ENCODE measurements at places on chromosomes 6 and 20. TPM values are rescaled to one million over a fixed set of nuclear protein-coding genes. Genes with fewer than 3 reads are reported as not detected.

GRCh38 chr20:5072756-5073659 lies 46.8 kb downstream of the PCNA start:
- no peaks in the 10 kb centered on the region for H3K27me3 ChIP-seq
- no peak for DNase-seq
- H3K4me3 ChIP-seq: no peak overlapping the region
- H3K27ac ChIP-seq: no peak overlapping the region
- H3K4me1 ChIP-seq: no peaks in the 10 kb centered on the region

GRCh38 chr20:24772667-24773066 lies 176.4 kb upstream of the CST7 start:
- H3K36me3 ChIP-seq: no peaks in the 10 kb centered on the region
- H3K27me3 ChIP-seq: no peaks in the 10 kb centered on the region
- no peaks in the 10 kb centered on the region for H3K4me1 ChIP-seq
- no peak overlapping the region for H3K27ac ChIP-seq

DNA sequence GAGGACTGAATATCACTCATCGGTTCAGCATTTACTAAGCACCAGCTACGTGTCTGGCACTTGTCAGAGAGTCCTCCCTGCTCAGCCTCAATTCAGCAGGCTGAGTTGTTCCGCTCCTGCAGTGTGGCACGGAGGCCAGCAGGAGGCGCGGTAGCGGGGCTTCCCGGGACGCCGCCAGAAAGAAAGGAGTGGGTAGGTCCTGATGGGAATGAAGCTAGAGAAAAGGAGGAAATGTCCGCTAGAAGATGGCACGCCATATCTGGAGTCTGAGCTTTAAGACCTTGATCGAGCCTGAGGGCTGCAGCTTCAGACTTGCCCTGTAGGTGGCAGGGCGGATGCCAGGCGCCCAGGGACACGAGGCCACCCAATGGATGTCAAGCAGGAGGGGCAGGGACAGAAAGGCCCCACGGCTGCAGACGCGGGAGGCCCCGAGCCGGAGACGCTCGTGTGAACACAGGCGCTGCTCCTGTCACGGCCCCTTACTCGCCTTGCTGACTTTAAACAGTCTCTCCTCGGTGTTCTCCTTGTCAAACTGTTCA lies 18.7 kb downstream of the SERPINB6 start:
- H3K27ac ChIP-seq: peak overlapping the region; percentile 59
- H3K36me3 ChIP-seq: no peaks in the 10 kb centered on the region
- H3K4me3 ChIP-seq: no peak overlapping the region
- DNase-seq: peak; percentile 94

DNA sequence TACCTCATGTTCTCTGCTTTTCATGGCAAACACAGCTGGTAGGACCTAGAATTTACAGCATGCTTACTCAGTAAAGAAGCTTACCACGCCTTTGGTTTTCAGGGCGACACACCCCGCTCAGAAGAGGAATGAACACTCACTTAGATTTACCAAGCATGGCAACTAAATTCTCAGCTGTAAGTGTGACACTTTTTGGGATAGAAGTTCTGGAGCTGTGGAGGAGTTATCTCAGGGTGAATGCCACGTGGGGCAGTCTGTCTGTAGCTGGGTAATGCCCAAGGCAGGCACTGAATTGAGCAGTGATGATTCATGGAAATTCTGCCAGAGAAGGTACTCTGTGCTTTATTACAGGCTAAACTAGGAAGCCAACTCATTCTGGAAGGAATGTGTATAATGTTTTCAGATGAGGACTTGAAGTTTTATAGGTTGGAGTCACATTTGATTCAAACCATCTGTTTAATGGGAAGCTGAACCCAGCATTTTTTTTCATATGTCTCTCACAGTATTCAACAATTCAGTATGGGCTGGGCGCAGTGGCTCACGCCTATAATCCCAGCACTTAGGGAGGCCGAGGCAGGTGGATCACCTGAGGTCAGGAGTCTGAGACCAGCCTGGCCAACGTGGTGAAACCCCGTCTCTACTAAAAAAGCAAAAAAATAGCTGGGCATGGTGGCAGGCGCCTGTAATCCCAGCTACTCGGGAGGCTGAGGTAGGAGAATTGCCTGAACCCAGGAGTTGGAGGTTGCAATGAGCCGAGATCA lies 3.5 kb upstream of the PRIM2 start:
- H3K36me3 ChIP-seq: no peaks in the 10 kb centered on the region
- H3K4me1 ChIP-seq: peaks cover 4% of the 10 kb centered on the region
- H3K27me3 ChIP-seq: no peaks in the 10 kb centered on the region
- peak; percentile 50 for DNase-seq

DNA sequence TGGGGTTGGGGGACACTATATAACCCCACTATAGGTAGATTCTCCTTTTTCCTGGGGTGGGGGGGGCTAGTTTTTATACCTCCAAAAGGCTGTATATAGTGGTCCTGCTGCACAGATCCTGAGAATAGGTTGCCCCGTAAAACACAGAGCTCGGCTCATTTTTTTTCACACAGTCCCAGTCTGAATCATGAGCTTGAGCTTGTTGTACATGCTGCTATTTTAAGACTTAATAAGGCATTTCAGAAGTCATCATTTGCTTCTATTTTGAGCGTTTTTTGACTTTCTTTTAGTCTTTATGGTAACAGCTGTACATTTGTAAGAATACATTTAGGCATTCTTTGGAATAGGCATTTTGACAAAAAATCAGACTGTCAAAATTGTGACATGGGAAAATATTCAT lies 30.5 kb downstream of the SLC9A8 start:
- H3K27ac ChIP-seq: no peak overlapping the region
- no peaks in the 10 kb centered on the region for H3K4me1 ChIP-seq
- H3K4me3 ChIP-seq: no peak overlapping the region
- no peaks in the 10 kb centered on the region for H3K27me3 ChIP-seq

DNA sequence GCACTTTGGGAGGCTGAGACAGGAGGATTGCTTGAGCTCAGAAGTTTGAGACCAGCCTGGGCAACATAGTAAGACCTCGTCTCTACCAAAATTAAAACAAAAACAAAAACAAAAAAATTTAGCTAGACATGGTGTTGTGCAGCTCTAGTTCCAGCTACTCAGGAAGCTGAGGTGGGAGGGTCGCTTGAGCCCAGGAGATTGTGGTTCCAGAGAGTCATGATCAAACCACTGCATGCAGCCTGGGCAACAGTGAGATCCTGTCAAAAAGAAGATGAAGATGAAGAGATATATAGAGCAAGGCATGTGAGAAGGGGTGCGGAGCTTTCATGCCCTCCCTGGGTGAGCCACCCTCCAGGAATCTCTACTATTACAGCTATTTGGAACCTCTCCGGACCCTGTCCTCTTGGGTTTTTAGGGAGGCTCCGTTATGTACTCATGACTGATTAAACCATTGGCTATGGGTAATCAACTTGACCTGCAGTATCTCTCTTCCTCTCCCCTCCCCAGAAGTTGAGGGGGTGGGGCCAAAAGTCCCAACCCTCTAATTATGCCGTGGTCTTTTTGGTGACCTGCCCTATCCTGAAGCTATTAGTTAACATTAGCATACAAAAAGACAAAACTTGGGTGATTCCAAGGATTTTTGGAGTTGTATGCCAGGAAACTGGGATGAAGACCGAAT lies 9.0 kb downstream of the POLH start:
- no peaks in the 10 kb centered on the region for H3K27me3 ChIP-seq
- H3K4me3 ChIP-seq: no peak overlapping the region
- H3K4me1 ChIP-seq: no peaks in the 10 kb centered on the region
- no peak for DNase-seq
- no peak overlapping the region for H3K27ac ChIP-seq
- no peaks in the 10 kb centered on the region for H3K36me3 ChIP-seq

DNA sequence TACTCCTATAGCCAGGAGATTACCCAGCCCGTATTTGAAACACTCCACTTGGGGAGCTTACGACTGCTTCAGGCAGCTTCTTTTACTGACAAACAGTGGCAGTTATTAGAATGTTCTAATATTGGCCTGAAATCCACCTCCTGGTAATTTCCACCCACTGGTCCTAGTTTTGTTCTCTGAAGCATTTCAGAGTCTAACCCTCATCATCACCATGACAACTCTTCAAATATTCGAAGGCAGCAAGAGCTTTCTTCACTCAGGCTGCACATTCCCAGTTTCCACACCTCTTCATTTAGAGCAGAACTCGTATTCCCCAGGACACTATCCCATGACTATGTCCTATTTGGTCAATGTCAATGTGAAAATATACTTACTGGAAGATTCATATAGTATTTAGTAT lies 325.6 kb downstream of the UBE3D start:
- H3K27me3 ChIP-seq: no peaks in the 10 kb centered on the region
- DNase-seq: no peak
- no peaks in the 10 kb centered on the region for H3K36me3 ChIP-seq
- H3K4me1 ChIP-seq: no peaks in the 10 kb centered on the region
- H3K27ac ChIP-seq: no peak overlapping the region

- H3K27me3 ChIP-seq: no peaks in the 10 kb centered on the region
- H3K27ac ChIP-seq: no peak overlapping the region
- H3K4me1 ChIP-seq: no peaks in the 10 kb centered on the region
- H3K4me3 ChIP-seq: no peak overlapping the region
Observed at GRCh38 chr6:1995636-1996035, 249.8 kb downstream of the GMDS start.

FAXC gene
- 1.4 TPM for total RNA-seq

RFX6 gene
- not detected for total RNA-seq

BCAS1 gene
- total RNA-seq: 4.8 TPM
